ENCODE measurements at places on chromosomes 11 and 22. TPM values are rescaled to one million over a fixed set of nuclear protein-coding genes. Genes with fewer than 3 reads are reported as not detected.

The SPDYC gene
- not detected for polyA plus RNA-seq

The GPR83 gene
- 0.03 TPM for polyA plus RNA-seq

The CCDC89 gene
- 4.0 TPM for polyA plus RNA-seq

The OPCML gene
- 0.11 TPM for polyA plus RNA-seq

DNA sequence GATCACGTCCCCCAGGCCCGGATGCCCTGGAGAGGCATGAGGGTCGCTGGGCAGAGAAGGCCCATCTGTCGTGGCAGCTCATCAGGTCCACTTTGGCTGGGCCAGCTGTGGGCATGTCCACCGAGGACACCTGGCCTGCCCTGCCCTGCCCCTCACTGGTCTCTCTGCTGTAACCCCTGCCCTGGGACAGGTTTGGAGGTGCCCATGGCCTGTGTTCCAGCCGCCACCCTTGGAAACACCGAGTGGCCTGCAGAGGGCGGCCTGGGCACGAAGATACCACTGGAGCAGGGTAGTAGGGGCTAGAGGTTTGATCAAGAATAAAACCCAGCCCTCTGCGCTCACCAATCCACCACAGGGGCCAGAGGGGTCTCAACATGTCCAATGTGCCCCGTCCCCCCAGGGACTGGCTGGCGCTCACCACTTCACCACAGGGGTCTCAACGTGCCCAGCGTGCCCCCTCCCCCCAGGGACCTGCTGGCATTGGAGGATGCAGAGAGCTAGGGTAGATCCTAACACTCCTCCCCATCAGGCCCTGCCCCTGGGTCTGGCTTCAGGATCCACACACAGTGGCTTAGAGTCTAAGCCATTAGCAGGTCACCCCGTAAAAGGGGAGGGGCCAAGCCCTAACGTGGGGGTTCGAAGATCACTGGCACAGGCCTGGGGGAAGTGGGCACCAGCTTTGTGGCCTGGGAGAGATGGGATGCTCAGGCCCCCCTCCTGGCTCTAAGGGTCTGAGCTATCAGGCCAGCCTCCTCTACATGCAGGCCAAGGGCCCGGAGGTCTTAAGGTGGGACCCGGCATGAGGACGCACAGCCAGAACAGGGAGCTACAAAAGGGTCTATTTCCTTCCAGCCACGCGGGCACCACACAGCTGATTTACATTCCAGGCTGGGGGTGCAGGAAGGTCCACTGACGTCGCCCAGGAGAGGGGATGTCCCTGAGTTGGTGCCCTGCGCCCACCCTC, 1.3 kb upstream of the HDAC10 start:
- H3K4me3 ChIP-seq, result no peak overlapping the region
- H3K36me3 ChIP-seq, result peaks cover 40% of the 10 kb centered on the region
- DNase-seq, result peak; percentile 52
- H3K27ac ChIP-seq, result no peak overlapping the region
- H3K4me1 ChIP-seq, result peaks cover 12% of the 10 kb centered on the region

GRCh38 chr11:96188243-96189006, 154.6 kb downstream of the MAML2 start:
- H3K36me3 ChIP-seq, result no peaks in the 10 kb centered on the region
- no peaks in the 10 kb centered on the region for H3K27me3 ChIP-seq
- H3K4me3 ChIP-seq, result no peak overlapping the region
- H3K4me1 ChIP-seq, result peaks cover 13% of the 10 kb centered on the region

DNA sequence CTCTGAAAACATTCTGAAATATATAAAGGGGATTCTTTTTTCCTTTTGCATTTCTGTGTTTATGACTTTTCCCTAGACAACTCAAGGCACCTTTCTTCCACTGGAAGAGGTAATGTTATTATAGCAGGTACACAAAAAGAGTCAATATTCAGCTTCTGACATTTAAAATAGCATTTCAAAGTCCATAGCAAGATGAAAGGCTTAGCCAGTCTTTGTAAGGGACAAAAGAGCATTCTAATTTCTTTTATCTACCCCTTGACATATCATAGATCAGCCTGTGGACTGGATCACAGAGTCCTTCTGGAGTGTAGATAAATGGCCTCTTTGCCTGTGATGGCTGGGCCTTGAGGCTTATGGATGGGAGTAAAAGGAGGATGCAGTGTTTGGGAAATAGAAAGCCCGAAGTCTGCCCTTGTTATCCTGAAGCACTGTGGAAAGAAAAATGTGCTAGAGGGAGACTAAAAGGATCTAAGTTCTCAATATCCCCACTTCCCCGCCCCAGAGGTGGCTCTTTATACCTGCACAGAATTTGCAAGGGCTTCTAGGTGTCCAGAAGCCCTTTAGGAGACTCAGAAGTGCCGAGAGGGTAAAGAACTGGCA, 1.6 kb upstream of the HEPACAM start:
- H3K4me1 ChIP-seq, result peaks cover 17% of the 10 kb centered on the region
- no peak for DNase-seq
- no peaks in the 10 kb centered on the region for H3K36me3 ChIP-seq
- no peak overlapping the region for H3K27ac ChIP-seq

GRCh38 chr11:15621565-15621964, 506.8 kb downstream of the INSC start:
- H3K36me3 ChIP-seq, result no peaks in the 10 kb centered on the region
- DNase-seq, result no peak
- H3K4me3 ChIP-seq, result no peak overlapping the region
- H3K4me1 ChIP-seq, result no peaks in the 10 kb centered on the region
- peaks cover 30% of the 10 kb centered on the region for H3K27me3 ChIP-seq

- no peaks in the 10 kb centered on the region for H3K27me3 ChIP-seq
- no peaks in the 10 kb centered on the region for H3K36me3 ChIP-seq
- no peaks in the 10 kb centered on the region for H3K4me1 ChIP-seq
- H3K4me3 ChIP-seq, result no peak overlapping the region
- H3K27ac ChIP-seq, result no peak overlapping the region
These were observed 102.1 kb upstream of the FAT3 start for GRCh38 chr11:92122561-92122960.
